ENCODE measurements at places on chromosomes 3 and 15.

- no peak for DNase-seq
Observed at GRCh38 chr3:104005815-104006214, 1360.9 kb upstream of the ALCAM start.

DNA sequence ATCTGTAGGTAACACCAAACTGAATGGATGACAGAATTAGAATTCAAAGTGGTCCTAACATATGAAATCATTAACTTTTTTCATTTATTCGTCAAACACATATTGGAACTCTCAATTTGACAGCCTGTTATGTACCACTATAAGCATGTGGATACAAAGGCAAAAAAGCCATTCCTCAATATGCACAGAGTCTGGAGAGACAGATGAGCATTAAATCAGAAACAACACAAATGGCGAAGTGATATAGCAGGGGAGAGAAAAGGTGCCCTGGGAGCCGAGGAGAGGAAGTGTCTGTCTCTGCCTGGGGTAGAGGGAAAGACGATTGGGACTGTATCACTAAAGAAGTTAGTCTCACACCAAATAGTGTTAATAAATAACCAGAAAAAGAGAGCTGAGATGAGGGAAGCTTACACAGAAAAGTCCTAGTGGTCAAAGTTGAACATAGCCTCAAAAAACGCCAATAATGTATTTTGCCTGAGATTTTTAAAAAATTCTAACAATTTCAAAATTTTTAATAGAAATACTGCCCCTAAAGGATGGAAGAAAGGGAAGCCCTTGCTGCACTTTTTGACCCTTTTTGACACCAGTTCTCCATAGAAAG lies 417.5 kb downstream of the TUSC7 start:
- no peak for DNase-seq

GRCh38 chr3:44011680-44012079 lies 230.0 kb upstream of the TOPAZ1 start:
- DNase-seq: no peak

GRCh38 chr3:131762981-131763564 lies 260.3 kb upstream of the MRPL3 start:
- no peak for DNase-seq

- DNase-seq: no peak
Observed at GRCh38 chr3:134709561-134710312, 58.9 kb upstream of the KY start.

DNA sequence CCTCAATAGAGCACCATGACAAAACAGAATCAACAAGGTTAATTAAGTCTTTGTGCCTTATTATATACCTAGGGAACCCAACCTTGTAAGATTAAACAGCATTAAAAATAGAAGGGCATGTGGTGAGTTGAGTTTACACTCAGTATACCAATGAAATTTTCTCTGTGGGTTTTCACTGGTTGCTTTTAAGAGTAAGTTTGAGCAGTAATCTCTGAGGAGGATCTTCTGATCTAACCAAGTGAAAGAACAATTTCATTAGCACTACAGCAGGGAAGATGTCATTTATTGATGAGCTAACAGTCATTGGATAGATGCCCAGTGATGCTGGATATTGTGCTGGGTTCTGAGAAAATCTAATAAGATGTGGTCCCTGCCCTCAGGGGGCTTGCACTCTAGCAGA lies 26.9 kb upstream of the AKAP13 start:
- DNase-seq: no peak

GRCh38 chr15:89184357-89184756 lies 37.0 kb downstream of the RLBP1 start:
- DNase-seq: peak; percentile 41

DNA sequence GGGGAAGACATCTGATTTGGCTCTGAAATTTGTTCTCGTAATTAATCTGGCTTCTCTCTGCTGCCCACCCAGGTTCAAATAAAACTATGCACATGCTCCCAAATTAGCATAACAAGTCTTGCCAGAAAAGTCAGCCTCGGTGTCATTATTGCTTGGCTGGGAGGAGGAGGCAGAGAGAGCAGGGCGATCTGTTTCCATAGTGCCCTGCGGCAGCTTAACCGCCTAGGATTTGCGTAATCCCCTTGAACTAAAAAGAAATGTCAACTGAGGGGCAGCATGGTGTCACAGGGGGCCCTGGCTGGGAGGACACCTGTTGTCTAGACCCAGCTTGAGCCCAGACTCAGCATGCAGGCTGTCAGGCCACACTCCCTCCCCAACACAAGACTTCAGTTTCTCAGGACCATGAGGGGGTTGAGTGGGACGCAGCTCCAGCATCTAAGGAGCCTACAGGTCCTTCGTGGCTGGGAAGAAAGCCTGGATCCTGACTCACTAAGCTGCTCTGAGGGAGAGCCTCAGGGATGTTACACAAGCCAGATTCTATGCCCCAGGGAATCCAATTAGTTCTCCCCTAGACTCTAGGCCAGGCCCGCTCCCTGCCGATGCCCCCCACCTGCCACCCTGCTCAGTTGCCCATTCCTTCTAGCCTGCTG lies 17.3 kb downstream of the MRPS11 start:
- DNase-seq: no peak

GRCh38 chr15:78007964-78008886 lies 69.3 kb downstream of the TBC1D2B start:
- DNase-seq: peak; percentile 98

DNA sequence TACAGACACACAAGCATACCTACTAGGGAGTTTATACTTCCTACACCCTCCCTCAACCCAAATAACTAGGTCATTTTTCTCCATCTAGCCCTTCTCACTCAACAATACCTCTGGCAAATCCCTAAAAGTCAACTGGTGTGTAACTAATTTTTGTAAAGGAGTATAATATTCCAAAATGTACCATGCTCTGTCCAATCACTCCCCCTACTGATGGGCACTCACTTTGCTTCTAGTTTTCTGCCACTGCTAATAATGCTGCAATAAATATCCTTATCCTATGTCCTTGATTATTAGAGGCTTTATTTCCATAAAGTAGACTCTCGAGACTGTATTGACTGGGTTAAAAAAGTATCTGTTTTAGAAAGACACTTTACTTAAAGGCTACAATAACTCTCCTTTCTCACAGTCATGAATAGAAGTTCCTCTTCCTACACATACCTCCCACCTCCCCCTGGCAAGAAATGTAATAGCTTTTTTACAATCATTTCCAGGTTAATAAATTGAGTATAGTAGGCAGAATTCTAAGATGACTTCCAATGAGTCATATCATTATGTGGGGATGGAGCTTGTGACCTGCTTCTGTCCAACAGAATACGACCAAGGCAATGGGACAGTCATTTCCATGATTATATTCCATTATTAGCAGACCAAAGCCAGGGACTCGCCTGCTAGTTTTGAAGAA lies 30.0 kb downstream of the SHQ1 start:
- no peak for DNase-seq

DNA sequence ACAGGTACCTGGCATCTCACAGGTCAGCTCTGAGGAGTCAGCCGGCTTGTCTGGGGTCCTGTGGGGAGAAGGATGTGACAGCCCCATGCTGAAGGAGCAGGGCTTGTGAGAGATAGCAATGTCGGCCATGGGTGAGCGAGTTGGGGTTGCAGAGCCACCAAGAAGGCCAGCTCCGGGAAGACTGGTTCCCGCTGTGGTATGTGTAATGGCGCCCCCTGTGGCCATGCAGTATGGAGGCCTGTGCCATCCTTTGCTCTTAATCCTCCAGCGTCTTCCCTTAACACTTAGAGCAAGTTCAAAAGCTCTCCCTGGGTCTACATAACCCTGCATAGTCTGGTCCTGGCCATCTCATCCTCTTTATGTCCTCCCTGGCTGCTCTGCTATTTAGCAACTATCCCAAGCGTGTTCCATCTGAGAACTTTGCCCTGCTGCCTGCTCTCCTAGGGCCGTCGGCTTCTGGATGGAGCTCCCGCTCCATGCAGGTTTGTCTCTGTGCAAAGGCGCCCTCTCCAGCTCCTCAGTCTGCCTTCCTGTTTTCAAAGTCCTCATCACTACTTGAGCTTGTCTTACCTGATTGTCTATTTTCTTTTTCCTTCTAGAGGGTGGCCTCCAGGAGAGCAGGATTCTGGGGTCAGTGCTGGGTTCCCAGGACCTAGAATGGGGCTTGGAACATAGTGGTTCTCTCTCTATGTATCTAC lies 40.8 kb upstream of the IQCF6 start:
- DNase-seq: no peak

GRCh38 chr3:50606596-50606995 lies 5.0 kb downstream of the CISH start:
- no peak for DNase-seq

DNA sequence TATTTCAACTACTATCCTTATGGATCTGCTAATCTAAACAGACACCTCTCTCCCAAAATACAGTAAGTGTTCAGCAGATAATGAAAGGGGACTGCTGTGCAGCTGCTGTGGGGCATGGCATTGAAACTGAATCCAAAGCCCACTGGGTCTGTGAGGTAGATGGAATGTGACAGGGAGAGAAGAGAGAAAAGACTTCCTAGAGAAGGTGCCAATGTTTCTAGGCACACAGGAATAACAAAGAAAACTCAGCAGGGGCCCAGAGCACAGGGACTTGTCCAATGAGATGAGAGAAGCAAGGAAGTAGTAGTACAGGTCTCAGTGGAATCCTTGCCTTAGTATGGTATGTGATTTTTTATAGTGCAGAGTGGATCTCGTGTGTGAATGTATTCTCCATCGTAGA lies 457.8 kb downstream of the IL5RA start:
- no peak for DNase-seq

- DNase-seq: peak; percentile 47
Observed at GRCh38 chr3:177300039-177300833, 103.0 kb upstream of the TBL1XR1 start.

- DNase-seq: no peak
Observed at GRCh38 chr3:57120040-57120439, 45.1 kb downstream of the IL17RD start.

DNA sequence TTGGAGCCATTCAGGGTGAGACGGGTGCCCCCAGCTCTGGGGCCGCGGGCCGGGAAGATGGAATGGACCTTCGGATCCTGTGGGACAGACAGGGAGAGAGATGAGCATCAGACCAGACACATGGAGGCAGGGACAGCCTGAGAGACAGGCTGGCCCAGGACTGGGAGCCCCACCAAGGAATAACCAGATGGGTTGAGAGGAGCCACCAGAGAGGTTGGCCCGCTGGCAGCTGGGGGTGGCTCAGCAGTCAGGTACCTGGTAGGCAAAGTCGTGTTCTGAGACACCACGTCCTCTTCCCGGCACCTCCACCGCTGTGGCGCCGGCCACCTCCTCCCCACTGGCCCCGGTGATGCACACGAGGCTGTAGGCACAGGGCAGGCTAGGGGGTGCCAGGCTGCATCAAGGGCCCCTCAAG lies 13.8 kb downstream of the PLXNB1 start:
- DNase-seq: no peak

DNA sequence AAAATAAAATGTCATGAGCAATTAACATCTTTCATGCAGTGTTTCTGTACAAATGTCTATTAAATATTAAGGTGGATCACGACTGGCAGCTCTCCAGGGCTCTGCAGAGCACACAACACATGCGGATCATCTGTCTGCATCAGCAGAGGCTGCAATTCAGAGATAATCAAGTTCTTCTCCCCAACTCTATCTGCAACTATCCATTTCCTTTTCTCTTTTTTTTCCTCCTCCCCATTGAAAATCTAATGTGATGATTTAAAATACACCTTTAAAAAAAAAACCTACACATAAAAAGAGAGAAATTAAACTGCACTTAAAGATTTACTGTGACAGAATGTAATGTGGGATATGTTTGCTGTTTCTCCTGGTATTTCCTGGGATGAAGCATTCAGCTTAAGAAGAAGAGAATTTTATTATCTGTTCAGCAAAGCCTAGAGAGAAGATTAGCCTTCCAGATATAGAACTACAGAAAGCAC lies 352.6 kb upstream of the CCDC54 start:
- no peak for DNase-seq

GRCh38 chr3:30894521-30895251 lies at the start of gene GADL1:
GADL1 (minus strand) TSS chr3:30894661; CDS start chr3:30894614, 47 bp downstream.
- DNase-seq: peak; percentile 31

DNA sequence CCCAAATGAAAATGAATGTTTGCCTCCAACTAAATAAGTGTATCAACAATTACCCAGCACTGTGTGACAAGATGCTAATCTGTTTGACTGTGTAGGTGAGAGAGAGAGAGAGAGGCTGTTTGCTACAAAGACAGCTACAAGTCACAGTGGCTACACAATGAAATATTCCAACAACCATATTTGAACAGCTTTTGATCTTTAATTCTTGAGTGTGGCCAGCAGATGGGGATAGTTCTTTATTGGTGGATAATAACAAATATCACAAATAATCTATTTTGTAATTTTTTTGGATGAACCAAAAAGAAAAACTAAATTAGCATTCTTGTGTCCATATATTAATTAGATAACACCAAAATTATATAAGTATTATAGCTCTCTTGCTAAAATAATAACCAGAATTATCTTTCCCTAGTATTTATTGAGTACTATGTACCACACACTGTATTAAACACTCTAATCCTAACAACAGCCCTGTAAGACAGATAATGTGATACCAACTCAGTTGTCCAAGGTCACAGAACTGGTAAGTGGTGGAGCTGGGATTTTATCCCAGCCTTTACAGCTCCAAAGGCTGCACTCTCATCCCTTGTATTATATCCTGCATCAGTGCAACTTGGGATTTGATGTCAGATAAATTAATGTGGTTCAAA lies 61.9 kb upstream of the C3orf80 start:
- DNase-seq: peak; percentile 11

- DNase-seq: no peak
Observed at GRCh38 chr3:136883967-136884720, 22.1 kb downstream of the NCK1 start.

- DNase-seq: no peak
Observed at GRCh38 chr3:77309460-77309859, 269.6 kb downstream of the ROBO2 start.

- DNase-seq: no peak
Observed at GRCh38 chr3:47716656-47717055, 65.0 kb downstream of the SMARCC1 start.

- no peak for DNase-seq
Observed at GRCh38 chr3:189833996-189834395, 202.8 kb downstream of the TP63 start.

- DNase-seq: no peak
Observed at GRCh38 chr15:68526269-68526668, 52.5 kb upstream of the CORO2B start.

DNA sequence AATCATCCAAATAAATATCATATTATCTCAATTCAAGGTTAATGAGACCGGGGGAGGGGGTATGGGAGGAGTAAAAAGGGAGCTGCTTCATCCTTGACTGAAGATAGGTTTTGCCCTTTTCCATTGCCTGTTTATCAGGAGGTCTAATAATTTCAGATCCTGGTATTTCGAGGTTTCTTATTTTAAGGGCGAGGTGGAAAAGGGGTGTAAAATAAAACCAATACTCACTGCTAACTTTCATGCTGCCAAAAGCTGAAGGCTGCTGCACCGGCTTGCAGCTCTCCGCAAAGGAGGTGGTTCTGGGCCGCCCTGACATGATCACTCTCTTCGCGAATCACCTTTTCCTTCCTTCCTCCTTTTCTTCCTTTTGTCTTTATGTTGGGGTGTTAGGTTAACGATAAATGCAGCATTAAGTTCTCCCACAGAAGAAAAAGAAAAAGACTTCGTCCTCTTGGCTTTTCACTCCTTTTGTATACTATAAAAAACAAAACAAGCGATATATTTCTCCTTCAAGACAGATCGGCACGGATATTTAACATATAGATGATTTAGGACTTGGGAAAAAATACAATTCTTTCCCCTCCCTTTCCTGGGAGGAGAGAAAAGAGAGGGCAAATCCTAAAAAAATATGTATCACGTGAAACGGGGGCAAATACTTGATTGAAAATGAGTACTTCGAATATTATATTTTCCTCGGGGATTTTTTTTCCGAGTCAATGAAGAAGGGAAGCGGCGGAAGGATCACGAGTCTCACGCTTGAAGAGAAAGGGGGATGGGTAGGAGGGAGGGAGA lies 932 bp downstream of the GSK3B start:
- peak; percentile 19 for DNase-seq
